ENCODE measurements at places on chromosomes 4 and X. TPM values are rescaled to one million over a fixed set of nuclear protein-coding genes. Genes with fewer than 3 reads are reported as not detected.

Gene CCNQ
- 21.6 TPM for total RNA-seq

Gene IBSP
- total RNA-seq = not detected

Gene PABPC5
- 7.1 TPM for total RNA-seq

Gene TMEM150C
- 4.0 TPM for total RNA-seq

Gene PAGE2B
- not detected for total RNA-seq

Gene PAK3
- 1.2 TPM for total RNA-seq

GRCh38 chrX:72461288-72461687 lies 111.4 kb downstream of the HDAC8 start:
- no peak for DNase-seq

DNA sequence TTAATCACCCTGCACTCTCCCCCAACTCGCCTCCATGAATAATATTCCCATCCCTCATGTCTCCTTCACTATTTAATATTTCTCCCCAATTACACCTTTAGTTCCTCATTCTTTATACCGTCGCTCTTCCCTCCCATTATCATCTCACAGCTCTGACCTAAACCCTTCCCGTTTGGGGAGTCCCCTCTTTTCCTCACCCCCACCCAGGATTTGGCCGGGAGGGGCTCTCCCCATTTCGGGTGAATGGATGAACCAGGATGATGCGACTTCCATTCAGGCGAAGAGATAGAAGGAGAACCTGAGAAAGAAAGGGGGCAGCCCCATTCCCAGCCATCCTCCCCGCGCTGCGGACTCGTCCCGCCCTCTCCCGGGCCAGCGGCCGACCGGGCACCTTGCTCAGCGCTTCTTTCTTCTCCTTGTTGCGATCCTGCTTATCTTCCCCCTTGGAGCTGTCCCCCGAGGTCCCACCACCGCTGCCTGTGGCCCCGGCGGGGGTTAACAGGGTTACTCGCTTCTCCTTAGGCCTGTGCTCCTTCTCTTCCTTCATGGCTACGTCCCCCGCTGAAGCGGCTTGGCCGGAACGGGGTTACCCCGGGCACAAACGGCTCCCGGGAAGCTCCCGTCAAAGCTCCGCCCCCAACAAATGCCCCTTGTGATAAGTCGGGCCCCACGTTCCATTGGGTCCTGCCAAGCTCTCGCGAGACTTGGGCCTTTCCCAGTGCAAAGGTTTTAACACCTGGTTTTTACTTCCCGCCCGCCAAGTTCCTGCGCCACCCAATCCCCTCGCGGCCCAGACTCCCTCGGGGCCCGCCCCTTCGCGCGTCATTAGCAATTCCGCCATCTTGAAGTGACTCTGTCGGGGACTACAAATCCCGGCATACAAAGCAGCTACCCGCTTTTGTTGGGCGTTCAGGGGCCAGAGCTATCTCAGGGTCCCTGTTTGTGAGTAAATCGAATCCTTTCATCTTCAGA lies at the start of gene UPF3B:
TSS of gene UPF3B (minus strand) at position 582 of the 972 bp plus-strand sequence. CDS start at position 547, 35 bp downstream.
- peak; percentile 97 for DNase-seq

DNA sequence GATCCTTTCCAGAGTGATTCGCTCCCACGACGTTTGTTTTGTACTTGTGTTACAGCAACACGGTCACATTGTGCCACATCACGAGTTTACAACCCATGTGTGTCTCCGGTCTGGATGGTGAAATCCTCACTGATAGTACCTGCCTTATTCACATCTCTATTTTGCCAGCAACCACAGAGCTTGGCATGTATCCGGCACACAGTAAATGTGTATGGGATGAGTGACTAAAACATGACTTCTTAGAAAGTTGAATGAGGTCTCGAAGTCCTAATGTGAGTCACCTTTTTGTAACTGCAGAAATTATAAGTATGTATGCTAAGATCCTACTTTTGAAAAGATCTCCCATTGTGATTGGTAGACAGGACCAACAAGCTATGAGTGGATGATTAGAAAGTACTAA lies 7.5 kb downstream of the STOX2 start:
- DNase-seq = no peak

DNA sequence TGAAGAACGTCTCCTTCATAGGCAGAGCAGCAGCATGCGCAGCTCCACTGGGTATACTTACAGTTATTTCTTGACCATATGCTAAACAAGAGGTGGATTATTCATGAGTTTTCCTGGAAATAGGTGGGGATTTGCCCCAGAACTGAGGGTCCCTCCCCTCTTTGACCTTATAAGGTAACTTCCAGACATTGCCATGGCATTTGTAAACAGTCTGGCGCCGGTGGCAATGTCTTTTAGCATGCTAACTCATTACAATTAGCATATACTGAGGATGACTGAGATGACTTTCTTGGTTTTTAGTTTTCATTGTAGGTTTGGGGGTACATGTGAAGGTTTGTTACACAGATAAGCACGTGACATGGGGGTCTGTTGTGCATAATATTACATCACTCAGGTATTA lies 97.3 kb downstream of the MTNR1A start:
- DNase-seq = no peak

GRCh38 chr4:5651089-5651488 lies 57.3 kb downstream of the EVC2 start:
- no peak for DNase-seq

GRCh38 chrX:69396916-69397315 lies 107.2 kb upstream of the NALF2 start:
- no peak for DNase-seq

DNA sequence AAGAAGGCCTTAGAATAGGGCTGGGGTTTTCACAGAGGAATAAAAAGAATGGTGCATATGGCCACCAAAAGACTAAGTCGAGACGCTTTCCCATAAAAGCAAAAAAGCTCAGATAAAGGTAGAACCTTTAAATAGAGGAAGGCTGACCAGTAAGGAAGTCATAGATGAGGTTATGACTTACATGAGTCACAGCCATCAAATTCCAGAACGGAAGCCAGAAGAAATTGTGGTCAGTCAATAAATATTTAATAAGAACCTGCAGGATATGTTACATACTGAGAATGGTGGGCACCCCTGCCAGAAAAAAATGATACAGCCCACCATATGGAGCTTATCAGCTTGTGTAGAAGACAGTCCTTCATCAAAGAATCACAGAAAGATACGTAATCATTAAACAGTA lies 120.1 kb downstream of the MANBA start:
- DNase-seq = no peak

DNA sequence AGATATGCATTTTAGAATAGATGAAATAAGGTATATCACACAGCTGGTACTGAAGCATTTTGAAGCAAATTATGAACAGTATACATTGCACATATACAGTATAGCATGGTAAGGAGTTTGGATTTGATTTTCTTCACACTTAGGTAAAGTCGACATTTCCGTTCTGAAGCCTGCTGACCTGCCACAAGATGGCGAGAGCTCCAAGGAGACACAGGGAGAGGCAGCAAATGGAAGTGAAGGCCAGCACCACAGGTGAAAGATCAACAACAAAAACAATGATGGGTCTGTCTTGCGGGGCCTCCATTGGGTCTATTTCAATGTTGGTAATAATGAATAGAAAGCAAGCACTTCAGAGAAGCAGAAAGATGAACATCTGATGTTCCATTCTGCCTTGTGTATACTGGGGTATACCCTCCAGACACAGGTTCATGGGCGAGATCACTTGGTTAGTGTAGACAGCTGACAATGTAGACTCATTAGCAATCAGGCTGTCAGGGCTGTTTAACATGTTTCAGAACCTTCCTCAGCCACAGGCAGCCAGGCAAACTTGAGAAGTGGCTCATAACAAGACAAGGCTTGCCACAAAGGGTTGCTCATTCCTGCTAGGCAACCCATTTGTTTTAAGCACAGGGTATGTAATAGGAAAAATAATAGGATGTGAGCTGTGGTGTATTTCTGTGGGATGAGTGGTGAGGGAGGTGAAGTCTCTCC lies 21.4 kb upstream of the NOX1 start:
- peak; percentile 28 for DNase-seq

DNA sequence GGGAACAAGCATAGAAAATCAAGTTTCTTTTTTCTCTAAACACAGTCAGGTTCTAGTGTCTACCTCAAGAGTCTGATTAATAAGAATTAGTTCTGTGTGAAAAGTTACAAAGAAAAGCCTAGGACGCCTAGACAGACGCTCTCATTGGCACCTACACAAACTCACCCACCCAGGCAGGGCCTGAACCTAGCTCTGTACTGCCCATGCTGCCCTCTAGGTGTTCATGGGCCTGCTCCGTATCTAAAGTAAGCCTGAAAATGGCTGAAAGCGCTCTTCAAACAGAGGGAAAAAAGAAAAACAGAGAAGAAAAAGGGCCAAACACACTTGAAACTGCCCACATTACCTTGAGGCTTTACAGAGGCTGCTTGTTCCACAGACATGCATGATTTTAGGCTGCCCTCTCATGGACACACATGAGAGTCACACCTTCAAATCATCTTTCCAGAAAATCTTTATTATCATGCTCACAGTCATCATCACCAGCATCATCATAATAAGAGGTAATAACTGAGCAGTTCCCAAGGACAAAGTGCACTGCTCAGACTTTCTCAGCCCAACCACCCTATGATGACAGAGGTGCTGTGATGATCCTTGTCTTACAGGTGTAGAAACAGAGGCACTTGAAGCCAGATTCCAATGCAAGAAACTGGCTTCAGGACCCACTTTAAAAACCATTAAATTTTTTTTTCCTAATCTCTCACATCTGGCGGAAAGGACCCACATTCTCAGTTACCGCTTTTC lies 49.6 kb downstream of the MAP7D2 start:
- peak; percentile 55 for DNase-seq

DNA sequence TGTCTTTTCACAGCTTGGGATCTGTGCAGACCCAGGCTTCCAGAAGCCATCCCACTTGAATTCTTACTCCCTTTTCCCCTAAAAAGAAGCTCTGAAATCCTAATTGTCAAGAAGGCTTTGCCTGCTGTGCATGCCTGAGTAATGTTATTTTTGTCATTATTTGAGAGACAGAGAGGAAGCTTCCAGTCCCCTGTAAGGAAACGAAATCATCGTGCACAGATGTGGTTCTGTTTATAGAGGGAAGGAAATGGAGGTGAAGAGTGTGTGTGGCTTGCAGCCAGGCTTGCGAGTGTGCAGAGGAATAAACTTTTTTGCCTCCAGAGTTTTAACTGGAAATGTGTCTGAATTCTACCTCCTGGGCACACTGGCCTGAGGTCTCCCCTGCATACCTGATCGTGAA lies 70.2 kb downstream of the TBL1X start:
- DNase-seq = no peak

GRCh38 chr4:52102587-52102986 lies 51.5 kb downstream of the SPATA18 start:
- no peak for DNase-seq

DNA sequence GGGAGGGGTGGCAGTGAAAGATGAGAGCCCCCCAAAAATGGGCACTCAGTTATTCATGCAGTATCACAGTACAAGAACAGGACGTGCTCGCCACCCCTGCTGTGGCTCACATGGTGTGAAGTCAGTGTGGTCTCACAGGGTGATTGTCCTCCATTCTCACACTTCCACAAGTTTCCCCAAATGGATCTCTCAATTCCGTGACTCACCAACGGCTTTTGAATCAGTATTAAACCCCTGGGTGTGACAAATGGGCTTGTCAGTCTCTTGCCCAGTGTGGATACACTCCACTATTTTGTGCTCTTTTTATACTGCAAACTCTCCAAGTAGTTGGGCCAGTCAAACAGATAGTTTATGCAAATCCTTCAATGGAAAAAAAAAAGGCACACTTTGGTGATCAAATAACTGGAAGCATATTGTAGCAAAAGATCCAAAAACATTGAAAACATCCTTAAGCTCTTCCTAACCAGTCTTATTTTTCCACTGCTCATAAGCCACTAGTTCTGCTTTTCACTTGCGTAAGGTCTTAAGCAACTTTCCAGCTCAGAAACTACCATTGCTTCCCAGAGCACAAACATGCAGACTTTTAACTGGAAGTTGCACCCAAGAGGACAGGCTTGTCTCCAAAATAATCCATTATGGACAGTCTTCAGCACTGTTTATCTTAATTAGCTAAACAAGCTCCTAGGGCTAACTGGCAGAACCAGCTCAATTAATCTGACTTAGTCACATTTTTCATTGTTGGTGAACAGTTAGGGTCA lies 365.7 kb downstream of the PPP3CA start:
- peak; percentile 5 for DNase-seq

DNA sequence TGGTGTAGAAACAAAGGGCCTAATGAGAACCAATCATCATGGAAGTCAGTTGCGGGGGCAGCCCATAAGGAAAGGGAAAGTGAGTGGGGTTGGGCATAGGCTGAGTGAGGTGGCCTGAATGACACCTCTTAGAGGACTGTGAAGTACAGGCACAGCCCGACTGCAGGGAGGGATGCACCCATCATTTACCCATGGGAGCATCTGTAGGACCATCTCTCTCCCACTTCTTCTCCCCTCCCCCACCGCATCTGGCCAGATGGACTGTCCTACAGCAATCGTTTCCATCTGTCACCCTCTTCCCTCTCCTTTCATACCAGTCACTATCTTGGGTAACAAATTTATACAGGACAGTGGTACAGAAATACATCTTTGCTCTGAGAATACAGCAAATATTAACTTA lies 4.2 kb downstream of the STBD1 start:
- DNase-seq = no peak

DNA sequence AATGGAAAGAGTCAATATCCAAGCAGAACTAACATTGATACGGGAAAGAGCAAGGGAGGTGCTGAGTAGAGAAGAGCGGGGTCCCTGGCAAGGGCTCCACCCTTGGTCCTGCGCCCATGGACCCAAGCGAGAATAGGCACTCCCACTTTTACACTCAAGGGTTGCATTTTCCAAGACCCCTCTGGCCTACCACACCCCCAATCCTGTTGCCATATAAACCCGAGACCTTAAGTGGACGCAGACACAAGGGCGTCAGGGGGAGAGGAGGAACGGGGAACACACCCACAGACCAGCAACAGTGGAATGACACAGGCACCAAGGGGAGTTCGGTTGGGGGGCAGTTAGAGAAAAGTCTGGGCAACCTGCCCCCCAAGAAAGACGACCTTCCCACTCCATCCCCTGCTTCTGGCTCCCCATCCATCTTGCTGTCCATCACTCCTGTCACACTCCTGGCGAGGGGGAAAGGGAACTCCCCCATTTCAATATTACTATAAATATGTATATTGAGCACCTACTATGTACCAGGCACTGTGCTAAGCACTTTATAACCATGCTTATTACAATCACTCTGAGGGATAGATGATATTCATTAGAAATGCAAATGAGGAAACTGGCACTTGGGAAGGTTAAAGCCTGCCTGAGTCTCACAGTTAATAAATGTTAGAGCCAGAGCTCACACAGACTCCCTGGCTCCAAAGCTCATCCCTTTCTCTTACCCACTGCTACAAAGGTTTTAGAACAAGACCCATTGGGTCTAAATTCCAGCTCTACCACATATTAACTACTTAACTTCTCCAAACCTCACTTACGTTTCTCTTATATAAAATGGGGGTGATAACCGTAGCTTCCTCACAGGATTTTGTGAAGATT lies 51.7 kb downstream of the SCD5 start:
- DNase-seq = peak; percentile 20

- DNase-seq = peak; percentile 58
Observed at GRCh38 chrX:118974908-118975671, 672 bp downstream of the LONRF3 start.

GRCh38 chrX:119757979-119758730 lies at the start of gene SOWAHD:
Gene SOWAHD, plus strand, starts transcription at chrX:119758588. Its CDS starts 80 bp downstream, at chrX:119758668.
- peak; percentile 72 for DNase-seq
